ENCODE measurements at places on chromosomes 1 and 21. TPM values are rescaled to one million over a fixed set of nuclear protein-coding genes. Genes with fewer than 3 reads are reported as not detected.

The CHIT1 gene
- total RNA-seq = not detected

DNA sequence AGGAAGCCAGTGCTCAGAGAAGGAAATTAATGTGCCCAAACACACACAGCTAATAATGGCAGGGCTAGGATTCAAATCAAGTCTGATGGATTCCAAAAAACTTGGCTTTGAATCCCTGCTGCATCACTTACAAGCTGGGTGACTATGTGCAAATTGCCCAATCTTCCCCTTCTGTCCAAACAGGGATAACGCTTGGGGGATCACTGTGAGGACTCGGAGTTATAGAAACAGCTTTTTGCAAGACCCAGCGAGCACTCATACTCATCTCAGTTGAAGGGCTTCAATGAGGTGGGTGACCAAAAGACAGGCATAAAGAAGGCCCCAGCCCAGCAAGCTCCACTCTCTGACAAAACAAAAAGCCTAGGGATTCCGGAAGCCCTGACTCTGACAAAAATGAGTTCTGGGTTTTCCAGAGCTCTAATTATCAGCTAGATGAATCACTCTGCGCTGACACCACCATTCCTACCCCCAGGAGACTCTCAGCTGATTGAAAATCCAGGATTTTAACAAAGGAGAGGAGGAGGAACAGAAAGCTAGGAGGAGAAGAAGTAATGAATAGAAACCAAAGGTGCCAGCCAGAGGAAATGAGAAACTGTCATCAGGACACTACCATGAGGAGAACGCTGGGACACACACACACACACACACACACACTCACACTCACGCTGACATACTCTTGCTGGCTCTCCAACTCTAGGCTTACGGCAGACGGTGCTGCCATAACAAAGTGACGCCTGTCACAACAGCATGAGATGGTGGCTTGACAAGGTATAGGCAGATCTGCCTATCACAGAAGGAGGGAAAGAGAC, 1.6 kb upstream of the STK40 start:
- peaks cover 18% of the 10 kb centered on the region for H3K36me3 ChIP-seq
- no peaks in the 10 kb centered on the region for H3K27me3 ChIP-seq
- peak overlapping the region; percentile 94 for H3K27ac ChIP-seq
- no peak overlapping the region for H3K4me3 ChIP-seq
- H3K4me1 ChIP-seq = peaks cover 46% of the 10 kb centered on the region
- no peak for DNase-seq

DNA sequence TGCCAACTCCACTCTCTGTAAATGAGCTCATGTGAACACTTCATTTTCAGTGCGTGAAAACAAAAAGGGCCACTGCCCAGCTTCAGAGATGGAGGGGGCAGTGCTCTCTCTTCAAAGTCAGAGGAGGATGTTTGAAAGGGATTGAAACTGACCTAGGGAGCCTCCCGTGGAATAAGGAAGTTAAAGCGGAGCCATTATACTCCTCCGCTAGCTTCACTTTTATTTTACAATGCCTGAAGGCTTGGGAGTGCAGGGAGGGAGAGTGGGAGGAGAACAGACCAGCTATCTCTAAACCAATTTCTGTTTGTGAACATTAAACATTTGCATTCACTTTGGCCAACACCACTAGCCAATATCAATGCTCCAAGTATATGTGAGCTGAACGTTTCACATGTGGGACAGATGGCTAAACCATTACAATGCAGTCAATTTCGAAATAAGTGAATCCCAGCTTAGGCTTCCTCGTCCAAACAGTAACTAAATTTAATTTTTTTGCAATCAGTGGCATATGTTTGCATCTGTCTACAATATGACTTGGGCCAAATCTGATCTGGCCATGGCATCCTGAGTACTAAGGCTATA, 126.9 kb downstream of the ESRRG start:
- H3K27me3 ChIP-seq = no peaks in the 10 kb centered on the region
- DNase-seq = no peak
- no peaks in the 10 kb centered on the region for H3K4me1 ChIP-seq
- H3K36me3 ChIP-seq = no peaks in the 10 kb centered on the region
- H3K27ac ChIP-seq = no peak overlapping the region
- H3K4me3 ChIP-seq = no peak overlapping the region

DNA sequence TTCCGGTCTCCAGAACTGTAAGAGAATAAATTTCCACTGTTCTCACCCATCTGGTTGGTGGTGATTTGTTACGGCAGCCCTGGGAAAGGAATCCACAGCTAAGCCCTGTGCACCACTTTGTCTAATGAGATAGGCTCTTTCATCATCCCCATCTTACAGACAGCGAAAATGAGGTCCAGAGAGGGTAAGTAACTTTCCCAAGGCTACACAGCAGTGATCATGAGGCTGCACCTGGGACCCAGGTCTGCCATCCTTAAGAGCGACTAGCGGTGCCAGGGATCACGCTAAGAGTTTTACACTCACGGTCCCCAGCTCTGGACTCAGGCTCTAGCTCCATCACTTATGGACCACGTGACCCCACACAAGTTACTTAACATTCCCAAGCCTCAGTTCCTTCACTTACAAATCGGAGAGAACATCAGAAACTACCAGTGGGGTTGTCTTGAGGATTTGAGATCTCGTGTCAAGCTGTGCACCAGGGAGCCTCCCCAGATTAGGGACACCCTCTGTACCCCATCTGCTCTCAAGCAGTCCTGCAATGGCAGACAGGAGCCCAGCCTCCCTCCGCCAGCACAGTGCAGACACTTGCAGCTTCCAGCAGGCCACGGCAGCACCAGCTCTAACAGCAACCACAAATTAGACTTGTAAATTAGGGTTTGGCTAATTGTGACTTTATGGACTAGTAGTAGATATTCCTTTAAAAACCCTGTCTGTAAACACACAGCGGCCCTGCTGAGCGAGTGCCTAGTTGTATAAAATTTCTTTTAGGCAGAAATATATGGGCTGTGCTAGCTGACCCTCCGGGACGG, 87.3 kb downstream of the DISP3 start:
- H3K36me3 ChIP-seq = no peaks in the 10 kb centered on the region
- H3K27ac ChIP-seq = no peak overlapping the region
- no peaks in the 10 kb centered on the region for H3K27me3 ChIP-seq
- no peaks in the 10 kb centered on the region for H3K4me1 ChIP-seq
- no peak overlapping the region for H3K4me3 ChIP-seq

The LCE2A gene
- not detected for total RNA-seq

The INAVA gene
- total RNA-seq = not detected

DNA sequence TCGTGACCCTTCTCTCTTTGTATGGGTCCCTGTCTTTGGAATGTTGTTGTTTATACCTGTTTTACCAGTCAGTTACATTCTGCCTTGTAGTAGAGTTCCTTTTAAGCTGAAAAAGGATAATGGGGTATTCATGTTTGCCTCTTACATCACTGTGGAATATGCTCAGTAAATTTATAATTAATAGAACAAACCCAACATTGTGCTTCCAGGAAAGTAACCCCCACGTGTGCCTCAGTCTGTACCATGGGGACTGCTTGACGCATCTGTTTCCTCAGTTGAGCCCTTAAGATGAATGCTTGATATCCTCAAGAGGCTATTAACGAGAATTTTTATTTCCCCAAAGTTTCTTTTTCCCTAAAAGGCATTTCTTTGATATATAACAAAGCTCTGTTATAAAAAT, 73.4 kb downstream of the ST6GALNAC3 start:
- H3K27me3 ChIP-seq = no peaks in the 10 kb centered on the region
- H3K36me3 ChIP-seq = no peaks in the 10 kb centered on the region
- H3K4me1 ChIP-seq = no peaks in the 10 kb centered on the region

The SPRR2E gene
- not detected for total RNA-seq

- H3K4me3 ChIP-seq = peak within 1 kb of the TSS; percentile 81
- DNase-seq = no peak
- H3K27me3 ChIP-seq = no peaks in the 10 kb centered on the region
- H3K4me1 ChIP-seq = peaks cover 31% of the 10 kb centered on the region
- H3K27ac ChIP-seq = peak within 1 kb of the TSS; percentile 100
These were observed at the start of gene EVA1C for GRCh38 chr21:32412162-32413014. EVA1C (plus strand) TSS chr21:32412706; CDS start chr21:32412854, 148 bp downstream.

DNA sequence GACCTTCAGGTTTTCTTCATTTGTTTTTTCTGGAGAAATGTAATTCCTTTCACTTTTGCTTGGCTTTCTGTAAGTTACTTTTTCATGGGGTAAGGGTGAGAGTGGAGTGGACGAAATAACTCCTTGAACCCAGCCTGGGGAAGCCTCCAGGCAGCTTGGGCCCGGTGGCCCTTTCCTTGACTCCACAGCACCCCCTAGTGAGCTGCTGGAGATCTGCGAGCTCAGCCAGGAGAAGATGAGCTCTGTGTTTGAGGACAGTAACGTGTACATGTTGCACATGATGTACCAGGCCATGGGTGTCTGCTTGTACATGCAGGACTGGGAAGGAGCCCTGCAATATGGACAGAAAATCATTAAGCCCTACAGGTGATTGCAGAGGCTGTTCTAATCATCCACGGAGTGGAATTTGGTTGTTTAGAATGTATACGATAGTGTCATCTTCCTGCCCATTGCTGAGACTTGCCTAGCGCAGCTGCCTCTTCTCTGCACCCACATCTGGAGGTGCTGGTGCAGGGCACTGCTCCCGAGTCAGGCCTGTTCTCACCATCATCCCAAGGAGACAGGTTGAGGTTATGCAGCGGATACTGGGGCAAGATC, 51.0 kb downstream of the SMYD2 start:
- no peaks in the 10 kb centered on the region for H3K4me1 ChIP-seq
- H3K27me3 ChIP-seq = no peaks in the 10 kb centered on the region
- DNase-seq = no peak
- H3K27ac ChIP-seq = no peak overlapping the region

- H3K36me3 ChIP-seq = no peaks in the 10 kb centered on the region
- no peaks in the 10 kb centered on the region for H3K4me1 ChIP-seq
- H3K27ac ChIP-seq = no peak overlapping the region
- H3K4me3 ChIP-seq = no peak overlapping the region
These were observed 2.0 kb upstream of the OLIG2 start for GRCh38 chr21:33023574-33024200.

GRCh38 chr1:65471861-65472332, 51.4 kb downstream of the LEPR start:
- H3K36me3 ChIP-seq = no peaks in the 10 kb centered on the region
- no peak for DNase-seq
- H3K4me3 ChIP-seq = no peak overlapping the region
- no peaks in the 10 kb centered on the region for H3K27me3 ChIP-seq

The RIPK4 gene
- 6.4 TPM for total RNA-seq

The JUN gene
- total RNA-seq = 1,004 TPM

The OR2T1 gene
- not detected for total RNA-seq

The C1orf116 gene
- total RNA-seq = not detected

DNA sequence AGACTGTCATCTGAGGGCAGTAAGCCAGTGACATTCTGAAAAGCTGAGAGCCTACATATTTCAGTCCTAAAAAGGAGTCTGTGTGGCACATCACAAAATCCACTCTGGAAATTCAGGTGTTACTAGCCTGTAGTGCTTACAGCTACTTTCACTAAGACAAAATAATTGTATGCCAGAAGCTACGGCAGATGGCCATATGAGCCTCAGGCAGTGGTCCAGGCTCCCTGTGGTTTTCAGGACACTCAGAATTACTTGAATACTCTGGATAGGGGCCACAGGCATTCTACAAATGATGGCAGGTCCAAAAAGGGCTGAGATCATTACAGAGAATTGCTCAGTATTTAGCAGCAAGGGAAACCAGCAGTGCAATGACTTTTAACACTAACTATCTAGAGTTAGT, 527.1 kb downstream of the MRPL39 start:
- H3K27me3 ChIP-seq = no peaks in the 10 kb centered on the region
- no peak for DNase-seq
- H3K27ac ChIP-seq = no peak overlapping the region
- H3K36me3 ChIP-seq = no peaks in the 10 kb centered on the region

DNA sequence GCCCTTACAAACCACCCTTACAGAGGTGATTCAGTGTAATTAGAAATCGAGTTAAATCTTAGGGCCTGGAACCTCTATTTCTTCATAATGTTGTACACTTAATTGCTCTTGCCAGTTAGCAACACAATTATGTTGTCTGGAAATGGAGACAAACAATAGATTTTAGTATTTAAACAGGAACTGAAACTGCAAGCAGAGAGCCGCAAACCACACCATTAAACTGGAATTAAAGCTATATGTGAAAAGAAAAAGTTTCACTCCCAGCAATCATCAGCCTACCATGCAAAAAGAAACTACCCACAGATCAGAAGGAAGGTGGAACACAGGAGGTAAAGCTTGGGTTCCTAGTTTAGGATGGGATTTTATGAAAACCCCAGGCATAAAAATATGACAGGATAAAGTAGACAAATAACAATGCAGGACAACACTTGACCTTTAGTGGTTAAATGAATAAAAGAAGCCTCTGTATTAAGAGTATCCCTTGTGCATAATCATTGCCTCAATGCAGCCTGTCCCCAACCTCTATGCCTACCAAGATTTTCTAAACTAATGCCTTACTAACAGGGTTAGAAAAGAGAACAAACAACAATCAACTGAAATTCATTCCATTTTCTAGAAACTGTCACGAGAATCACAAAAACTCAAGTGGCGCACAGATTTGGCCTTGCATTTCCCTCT, 304.3 kb upstream of the ESRRG start:
- no peaks in the 10 kb centered on the region for H3K36me3 ChIP-seq
- no peak overlapping the region for H3K27ac ChIP-seq
- H3K4me1 ChIP-seq = peaks cover 22% of the 10 kb centered on the region

The SPRR2F gene
- total RNA-seq = not detected

DNA sequence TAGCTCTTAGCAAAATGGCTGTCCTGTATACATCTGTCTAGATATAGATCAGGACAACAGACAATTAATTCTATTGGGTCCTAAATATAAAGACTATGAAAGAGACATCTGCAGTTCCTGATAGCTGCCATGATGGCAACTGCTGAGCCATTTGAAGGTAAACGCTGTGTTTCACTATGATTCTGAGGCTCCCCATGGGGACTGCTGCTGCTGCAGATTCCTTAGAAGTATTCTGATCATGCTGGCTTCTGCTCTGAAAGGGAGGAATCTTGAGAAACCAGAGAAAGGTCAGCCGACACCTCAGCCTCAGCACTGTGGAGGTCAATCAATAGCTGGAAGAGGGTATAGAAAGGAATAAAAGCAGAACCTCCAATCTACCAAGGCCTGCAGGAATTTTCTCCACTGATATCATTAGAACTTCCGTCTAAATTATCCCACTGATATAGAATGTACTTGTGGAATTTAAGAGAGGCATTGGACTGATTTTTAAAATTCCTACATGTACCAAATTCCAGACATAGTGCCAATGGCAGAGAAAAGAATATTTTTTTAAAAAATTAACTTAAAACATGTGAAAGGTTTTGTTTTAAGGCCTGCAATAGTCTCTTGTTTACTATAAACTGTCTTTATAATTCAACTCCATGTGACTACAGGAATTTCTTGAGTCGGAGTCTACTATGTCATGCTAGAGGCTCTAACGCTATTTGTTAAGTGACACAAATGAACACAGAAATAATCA, 53.2 kb downstream of the DDAH1 start:
- no peak for DNase-seq
- H3K36me3 ChIP-seq = no peaks in the 10 kb centered on the region
- peak overlapping the region; percentile 29 for H3K27ac ChIP-seq
- no peaks in the 10 kb centered on the region for H3K27me3 ChIP-seq

The S100A8 gene
- total RNA-seq = 33.5 TPM

The CADM3 gene
- 7.0 TPM for total RNA-seq

DNA sequence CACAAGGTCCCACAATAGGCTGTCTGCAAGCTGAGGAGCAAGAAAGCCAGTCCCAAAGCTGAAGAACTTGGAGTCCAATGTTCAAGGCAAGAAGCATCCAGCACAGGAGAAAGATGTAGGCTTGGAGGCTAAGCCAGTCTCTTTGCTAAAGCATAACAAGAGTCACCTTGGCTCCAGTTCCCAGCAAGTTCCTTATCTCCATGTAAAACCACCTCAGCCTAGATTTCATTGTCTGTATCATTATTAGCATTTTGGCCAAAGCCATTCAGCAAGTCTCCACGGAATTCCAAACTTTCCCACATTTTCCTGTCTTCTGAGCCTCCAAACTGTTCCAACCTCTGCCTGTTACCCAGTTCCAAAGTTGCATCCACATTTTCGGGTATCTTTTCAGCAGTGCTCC, 36.9 kb downstream of the PIGM start:
- H3K27me3 ChIP-seq = no peaks in the 10 kb centered on the region
- no peak overlapping the region for H3K4me3 ChIP-seq
- no peak for DNase-seq
- H3K36me3 ChIP-seq = no peaks in the 10 kb centered on the region
